Transverse colon (tissue), 4 donors: ENCODE measurements at places on chromosomes 12 and 14.

DNA sequence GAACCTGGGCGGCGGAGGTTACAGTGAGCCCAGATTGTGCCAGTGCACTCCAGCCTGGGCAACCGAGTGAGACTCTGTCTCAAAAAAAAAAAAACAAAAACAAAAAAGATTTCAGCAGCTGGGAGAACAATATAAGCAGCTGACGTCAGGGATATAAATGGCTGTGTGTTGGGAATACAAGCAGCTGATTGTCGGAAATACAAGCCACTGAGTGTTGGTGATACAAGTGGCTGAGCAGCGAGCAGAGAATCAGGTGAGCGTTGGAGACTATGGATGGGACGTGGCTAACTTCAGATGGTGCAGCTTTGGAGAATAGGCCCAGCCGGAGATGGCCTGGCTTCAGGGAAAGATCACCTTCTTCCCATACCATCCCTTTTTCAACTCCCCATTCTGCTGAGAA is 32.0 kb downstream of the PSEN1 start:
- H3K27me3 ChIP-seq = no peaks in the 10 kb centered on the region
- peak overlapping the region; percentile 2 for H3K27ac ChIP-seq
- no peak for DNase-seq
- H3K4me3 ChIP-seq = no peak overlapping the region
- no peaks in the 10 kb centered on the region for H3K4me1 ChIP-seq

DNA sequence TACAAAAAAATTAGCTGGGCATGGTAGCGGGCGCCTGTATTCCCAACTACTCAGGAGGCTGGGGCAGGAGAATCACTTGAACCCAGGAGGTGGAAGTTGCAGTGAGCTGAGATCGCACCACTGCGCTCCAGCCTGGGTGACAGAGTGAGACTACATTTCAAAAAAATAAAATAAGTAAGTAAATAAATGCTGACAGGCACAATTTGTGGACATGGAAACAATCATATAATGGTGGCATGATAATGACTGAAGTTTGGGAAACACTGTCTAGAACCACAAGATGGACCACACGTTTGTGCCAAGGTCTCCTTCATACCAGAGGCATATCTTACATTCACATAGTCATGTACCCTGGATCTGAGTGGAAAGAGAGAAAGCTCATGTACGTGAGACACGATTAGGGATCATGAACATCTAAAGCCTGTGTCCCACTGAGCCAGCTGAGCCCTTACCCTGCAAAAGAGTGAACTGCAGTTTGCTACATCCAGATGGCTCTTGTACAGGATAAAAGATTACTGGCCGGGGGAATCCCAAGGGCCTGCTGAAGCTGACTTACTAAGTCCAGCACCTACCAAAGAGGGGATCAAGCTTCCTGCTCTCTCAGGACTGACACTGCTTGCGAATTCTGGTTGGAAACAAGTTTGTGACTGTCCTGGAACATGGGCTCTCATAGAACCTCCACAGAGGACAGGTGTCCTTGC is 62.9 kb downstream of the TRAFD1 start:
- no peaks in the 10 kb centered on the region for H3K27me3 ChIP-seq
- no peaks in the 10 kb centered on the region for H3K36me3 ChIP-seq
- DNase-seq = no peak
- H3K4me1 ChIP-seq = no peaks in the 10 kb centered on the region

- H3K4me3 ChIP-seq = peak overlapping the region; percentile 2
- H3K4me1 ChIP-seq = peaks cover 51% of the 10 kb centered on the region
- H3K27ac ChIP-seq = peak overlapping the region; percentile 67
- no peaks in the 10 kb centered on the region for H3K36me3 ChIP-seq
- DNase-seq = peak; percentile 24
These were observed 49.9 kb downstream of the FOXN3 start for GRCh38 chr14:89366864-89367778.

DNA sequence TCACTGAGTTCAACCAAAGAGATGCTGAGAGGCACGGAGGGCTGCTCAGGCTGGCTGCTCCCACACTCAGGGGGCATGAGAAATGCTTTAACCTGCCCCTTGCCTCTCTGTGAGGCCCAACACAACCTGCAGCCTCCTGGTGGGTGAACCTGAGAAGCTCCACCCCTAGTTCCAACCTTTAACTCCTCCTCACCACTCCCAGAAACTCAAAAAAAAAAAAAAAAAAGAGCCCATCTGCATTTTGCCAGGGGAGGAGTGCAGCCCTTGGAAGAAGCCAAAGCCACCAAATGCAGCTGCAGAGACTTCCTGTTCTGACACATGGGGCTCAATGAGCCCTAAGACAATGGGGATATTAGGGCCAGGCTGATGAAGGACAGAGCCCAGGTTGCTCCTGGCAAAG is 8.9 kb downstream of the KRT4 start:
- H3K36me3 ChIP-seq = no peaks in the 10 kb centered on the region
- no peaks in the 10 kb centered on the region for H3K27me3 ChIP-seq
- H3K4me1 ChIP-seq = peaks cover 10% of the 10 kb centered on the region
- H3K27ac ChIP-seq = no peak overlapping the region

DNA sequence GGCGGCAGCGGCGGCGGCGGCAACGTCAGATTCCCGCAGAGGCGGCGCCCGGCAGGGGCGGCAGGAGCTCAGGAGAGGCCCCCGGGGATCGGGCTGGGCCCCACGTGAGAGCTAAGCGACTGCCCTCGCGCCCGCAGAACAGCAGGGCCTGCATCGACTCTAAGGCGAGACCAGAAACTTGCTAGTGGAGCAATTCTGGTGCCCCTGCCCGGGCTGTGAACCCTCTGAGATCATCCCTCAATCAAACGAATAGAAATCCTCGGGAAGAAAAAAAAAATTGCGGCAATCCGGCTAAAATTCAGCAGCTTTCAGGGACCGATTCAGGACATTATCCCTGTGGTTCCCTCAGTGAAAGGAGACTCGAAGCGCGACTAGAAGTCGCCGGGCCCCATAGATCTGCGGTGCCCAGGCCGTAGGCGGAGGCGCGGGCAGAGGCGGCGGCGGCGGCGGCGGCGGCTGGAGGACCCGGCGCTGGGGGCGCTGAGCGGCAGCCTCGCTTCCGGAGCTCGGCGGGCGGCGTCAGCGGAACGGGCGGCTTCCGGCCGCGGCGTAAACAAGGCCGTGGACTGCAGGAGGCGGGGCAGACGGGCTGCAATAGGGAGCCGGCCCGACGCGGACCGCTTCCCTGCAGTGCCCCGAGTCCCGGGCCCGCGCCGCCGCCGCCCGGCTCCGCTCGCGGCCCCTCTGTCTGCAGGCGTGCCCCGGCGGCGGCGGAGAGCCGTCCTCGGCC is at the start of gene KLHDC2:
Gene KLHDC2, plus strand, starts transcription at position 583 of the 730 bp plus-strand sequence. CDS start 316 bp downstream, outside the sequence.
- H3K27ac ChIP-seq = peak within 1 kb of the TSS; percentile 99
- peaks cover 9% of the 10 kb centered on the region for H3K36me3 ChIP-seq
- DNase-seq = peak; percentile 92
- H3K4me3 ChIP-seq = peak within 1 kb of the TSS; percentile 96
